PC-3 (cell line): ENCODE measurements at places on chromosomes 2 and 18.
A peak's percentile ranks its signal among the peaks of the same experiment; 100 is the strongest.

DNA sequence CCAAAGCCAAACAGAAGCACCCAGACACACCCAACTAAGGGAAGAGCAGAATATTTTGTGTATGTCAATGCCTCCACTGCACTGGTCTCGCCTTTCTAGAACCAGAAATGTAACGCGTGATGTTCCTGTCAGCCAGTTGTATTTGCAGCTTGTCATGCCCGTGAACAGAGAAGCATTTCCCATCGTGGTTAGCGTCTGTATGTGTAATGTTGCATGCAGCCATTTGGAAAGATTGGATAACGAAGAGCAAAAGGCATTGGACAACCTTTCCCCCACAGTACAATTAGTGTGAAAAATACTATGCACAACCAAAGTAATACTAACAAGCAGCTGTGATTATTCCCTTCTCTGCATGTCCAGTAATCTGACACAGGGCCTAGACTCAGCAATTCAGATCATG is 140.5 kb downstream of the TMEM163 start:
- no peak for DNase-seq

DNA sequence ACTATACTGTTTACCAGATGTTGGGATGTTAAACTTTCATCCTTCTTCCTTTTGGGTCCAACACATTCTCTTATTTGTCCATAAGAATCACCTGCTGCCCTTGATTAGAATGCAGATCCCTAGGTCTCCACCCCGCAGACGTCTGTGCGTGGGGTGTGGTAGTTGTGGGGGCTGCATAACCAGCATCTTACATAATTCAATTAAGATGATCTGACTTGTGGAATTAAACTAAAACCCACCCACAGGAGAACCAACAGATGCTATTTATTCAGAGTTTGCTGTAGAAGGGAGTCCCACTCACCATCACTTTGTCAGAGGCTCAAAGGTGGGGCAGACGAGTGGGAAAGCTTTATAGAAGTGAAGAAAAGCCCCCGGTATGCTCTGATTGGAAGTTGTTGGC is 1.6 kb upstream of the KLHL23 start:
- no peak for DNase-seq

GRCh38 chr18:42950732-42951131 is 164.8 kb downstream of the RIT2 start:
- no peak for DNase-seq

DNA sequence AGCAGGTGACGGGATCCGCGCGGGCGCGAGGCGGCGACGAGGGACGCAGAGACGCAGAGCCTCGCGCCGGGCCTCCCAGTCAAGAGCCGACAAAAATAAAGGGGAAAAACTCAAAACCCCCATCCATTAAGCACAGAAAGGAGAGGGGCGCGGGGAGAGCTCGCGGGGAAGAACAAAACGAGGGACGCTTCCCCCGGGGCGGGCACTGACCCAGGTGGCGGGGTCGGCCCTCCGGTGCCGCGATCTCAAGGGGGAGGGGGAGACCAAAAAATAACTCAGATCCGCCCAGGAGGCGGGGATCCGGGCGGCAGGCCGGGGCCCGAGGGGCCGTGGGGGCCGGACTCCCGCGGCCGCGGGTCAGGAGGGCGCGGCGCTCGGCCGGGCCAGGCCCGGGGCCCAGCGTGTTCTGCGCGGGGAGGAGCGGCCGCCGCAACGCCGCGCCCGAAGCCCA is 597 bp downstream of the RNF103 start:
- DNase-seq: peak; percentile 26

DNA sequence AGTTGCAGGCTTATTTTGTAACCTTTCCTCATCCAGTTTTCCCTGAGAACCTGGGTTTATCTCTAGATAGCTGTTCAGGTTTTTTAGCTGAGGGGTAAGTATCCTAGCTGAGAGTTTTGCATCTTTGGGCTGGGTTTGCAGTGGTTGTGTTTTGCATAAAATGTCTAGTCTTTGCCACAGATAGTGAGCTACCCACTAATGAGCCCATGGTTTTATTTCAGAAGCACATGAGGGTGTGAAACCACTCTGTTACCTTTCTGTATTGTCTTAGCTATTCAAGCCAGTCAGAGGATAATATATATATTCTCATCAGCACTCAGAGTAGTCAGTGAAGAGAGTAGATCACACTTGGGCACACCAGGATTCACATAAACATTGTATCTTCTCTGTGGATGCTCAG is 24.6 kb upstream of the TXNDC2 start:
- DNase-seq: no peak

DNA sequence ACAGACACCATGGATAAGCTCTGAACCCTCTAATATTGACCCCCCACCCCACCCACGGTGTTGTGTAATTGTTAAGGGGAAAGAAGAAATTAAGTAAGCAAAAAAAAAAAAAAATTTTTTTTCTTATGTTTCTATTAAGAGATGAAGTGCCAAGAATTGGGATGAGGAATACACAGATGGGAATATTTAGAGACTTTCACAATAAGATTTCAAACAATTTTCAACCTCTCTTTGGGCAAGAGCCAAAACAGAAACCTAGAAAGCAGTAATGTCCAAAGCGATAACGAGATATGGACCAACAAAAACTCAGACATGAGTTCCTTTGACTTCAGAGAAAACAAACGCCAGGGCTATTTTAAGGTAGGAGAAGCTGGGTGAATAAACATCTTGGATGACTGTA is 14.4 kb downstream of the PIEZO2 start:
- DNase-seq: no peak

DNA sequence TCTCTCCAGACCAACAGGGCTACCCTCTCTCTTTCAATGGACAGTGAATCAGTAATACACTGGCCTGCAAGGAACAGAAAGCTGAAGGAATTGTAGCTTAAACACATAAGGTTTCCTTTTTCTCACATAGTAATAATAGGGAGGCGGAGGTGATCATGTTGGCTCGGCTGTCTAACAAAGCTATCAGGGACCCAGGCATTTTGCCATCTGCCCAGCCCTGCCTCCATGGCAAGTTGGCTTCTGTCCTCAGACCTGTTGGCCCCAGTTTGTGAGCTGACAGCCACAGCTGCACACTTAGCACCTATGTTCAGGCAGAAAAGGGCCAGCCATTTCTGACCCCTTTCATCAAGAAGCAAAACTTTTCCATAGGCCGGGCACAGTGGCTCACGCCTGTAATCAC is 2.0 kb upstream of the CHRNG start:
- no peak for DNase-seq

GRCh38 chr18:67670024-67670543 is 153.6 kb upstream of the DSEL start:
- peak; percentile 32 for DNase-seq

- peak; percentile 35 for DNase-seq
Observed at GRCh38 chr2:68849579-68850030, 21.6 kb downstream of the BMP10 start.
